ENCODE measurements at places on chromosomes 4 and X.

DNA sequence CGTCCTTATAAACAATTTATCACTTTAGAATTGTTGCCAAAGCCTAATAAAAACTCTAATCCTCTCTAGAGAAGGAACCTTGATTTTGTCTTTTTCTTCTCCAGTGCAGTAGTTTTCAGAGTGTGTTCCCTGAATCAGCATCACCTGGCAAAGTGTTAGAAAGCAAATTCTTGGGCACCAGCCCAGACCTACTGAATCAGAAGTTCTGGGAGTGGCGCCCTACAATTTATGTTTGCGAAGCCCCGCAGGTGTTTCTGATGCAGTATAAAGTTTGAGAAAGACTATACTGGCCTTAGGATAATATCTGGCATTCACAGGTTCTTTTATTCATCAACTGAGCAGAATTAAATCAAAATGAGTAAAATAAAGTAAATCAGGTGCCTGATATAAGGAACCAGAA lies 645.8 kb upstream of the ATOH1 start:
- DNase-seq: no peak

- DNase-seq: no peak
Observed at GRCh38 chr4:159012381-159012780, 90.5 kb upstream of the RAPGEF2 start.

DNA sequence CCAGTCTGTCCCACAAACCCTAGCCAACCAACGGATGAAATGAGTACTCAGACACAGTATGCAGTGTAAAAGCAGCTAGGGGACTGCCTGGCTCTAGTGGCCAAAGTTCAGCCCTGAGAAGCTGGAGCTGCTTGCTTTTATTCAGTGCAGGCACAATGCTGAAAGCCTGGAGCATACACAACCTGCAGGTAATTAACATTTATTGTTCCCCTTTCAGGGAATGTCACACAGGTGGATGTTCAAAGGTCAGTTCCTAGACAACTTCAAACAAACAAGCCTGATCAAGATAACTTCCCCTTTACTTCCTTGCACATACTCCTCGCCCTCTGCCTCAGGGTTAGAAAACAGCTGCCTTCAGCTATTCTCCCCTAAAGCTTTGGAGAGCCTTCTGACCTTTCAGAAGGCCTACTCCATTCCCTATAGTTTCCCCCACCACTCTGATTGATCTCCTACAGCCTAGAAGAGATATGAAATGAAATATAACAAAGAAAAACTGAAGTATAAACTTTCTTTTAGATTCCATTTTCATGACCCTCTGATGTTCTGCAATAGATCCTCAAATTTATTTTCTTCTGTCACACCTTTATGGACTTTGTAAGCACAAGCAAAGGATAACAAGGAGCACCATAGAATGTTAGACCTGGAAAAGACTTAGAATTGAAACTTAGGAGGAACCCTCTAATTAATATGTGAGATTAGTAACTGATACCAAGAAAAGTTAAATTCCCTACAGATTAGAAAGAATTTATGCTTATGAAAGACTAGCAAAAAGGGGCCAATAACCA lies 6.8 kb upstream of the DCAF8L1 start:
- no peak for DNase-seq

DNA sequence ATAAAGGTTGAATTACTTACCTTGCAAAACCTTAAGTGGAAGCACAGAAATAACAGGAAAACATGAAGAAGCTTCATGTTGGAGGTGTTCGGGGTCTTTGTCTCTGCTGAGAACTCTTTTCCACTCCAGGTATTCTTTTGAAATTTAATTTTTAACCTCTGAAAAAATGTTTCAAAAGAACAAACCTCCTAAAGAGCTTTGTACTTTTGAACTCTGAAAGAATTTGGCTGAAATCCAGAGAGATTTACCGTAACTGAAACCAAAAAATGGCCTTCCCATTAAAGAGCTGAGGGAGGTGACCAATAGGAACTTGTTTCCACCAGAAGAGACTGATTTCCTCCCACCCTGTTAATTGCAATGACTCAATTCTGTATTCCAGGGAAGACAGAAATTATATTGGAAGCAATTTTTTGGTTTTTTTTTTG lies at the start of gene CFI:
TSS of gene CFI (minus strand) at position 105 of the 425 bp plus-strand sequence. CDS start at position 77, 28 bp downstream.
- no peak for DNase-seq

DNA sequence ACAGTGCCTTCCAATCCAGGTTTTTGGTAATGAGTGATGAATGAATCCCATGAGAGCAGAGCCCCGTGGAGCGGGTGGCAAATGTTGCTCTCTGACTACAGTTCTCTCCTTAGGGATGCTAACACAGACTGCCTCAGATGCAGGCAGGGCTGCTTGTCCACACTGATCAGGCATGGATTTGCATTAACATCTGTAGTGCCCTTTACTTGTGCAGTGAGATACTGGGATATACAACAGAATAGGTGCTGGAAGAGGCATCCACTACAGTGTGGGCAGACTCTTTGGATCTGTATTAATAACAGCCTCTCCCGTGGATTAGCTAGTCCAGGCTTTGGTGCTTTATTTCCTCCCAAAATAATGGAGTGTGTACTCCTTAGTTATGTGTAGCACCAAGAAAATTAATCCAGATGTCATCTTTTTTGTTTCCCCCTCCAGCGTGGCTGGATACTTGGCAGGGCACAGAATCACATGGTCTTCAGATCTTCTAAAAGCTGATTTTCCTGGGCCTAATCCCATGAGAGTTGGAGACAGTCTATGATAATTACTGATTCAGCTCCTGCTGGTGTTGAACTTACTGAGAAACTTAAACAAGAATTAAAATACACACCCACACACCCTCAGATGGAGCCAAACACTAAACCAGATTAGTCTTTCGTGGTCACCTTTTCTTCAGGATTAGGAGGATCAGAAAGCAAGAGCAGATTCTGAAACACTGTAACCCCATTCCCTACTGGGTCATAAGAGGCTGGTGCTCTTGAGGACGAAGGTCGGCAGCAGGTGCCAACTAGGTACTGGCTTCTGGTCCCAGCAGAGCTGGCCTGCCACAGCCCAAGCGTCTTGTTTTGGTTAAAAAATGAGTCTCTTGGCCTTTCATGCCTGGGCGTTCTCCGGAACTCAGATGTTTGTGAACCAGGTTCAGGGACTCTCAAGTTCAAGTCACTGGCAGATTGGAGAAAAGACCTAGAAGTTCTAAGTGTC lies 23.1 kb upstream of the NAP1L5 start:
- DNase-seq: no peak

GRCh38 chr4:42167709-42168108 lies 15.3 kb upstream of the BEND4 start:
- DNase-seq: no peak
